NB4 (cell line): ENCODE measurements at places on chromosomes 5 and 9.

GRCh38 chr5:133425222-133425621, 187.1 kb downstream of the FSTL4 start:
- no peak for DNase-seq

GRCh38 chr9:133861086-133861485, 122.9 kb upstream of the SARDH start:
- no peak for DNase-seq

DNA sequence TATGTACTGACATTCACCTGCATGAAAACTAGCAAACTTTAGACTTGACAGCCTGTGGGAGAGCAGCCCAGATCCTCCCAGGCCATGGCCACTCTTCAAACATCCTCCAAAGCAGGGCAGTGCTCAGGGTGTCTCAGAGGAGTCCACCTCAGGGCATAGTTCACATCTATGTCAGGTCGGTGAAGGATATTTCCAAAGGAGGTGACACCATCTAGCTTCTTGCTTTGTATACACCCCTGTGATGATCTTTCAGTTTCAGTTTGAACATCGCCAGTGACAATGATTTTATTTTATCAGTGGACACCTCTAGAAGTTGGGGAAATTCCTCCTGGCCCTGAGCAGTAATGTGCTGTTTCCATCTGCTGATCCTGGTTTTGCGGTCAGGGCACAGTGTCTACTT, 20.1 kb downstream of the CDK20 start:
- no peak for DNase-seq

DNA sequence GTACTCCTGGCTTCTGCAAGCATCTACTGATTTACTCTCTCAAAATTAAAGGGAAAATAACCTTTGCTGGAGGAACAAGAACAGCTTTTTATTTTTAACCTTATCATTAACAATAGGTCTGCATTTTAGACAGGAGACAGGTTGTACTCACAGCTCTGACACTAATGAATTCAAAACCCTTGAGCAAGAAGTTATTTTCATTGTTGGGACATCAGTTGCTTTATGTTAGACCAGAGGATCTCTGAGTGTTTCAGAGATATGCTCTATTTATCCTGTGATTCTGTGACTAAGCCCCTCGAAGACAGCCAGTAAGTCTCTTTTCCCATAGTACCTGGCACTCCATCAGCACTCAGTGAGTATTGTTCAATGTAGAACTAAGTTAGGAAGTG, 190.2 kb upstream of the PCSK5 start:
- DNase-seq: no peak

GRCh38 chr5:154923441-154924430, 14.3 kb downstream of the GEMIN5 start:
- DNase-seq: no peak

- DNase-seq: no peak
Measured at GRCh38 chr9:71589612-71590011, 178.7 kb downstream of the CEMIP2 start.

DNA sequence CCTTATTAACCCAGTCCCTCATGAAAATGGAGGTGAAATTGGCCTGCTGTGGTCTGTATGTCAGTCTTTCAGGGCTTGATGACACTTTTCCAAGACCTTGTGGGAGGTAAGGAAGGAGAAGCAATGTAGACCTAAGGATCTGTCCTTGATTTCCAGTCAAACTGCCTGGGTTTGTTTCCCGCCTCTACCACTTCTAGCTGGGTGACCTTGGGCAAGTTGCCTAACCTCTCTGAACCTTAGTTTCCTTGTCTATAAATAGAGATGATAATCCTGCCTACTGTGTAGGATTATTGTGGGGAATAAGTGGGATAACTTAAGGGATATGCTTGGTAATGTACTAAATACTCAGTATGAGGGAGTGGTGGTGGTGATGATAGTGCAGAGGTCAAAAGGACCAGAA, 59.7 kb downstream of the PPARGC1B start:
- DNase-seq: no peak

DNA sequence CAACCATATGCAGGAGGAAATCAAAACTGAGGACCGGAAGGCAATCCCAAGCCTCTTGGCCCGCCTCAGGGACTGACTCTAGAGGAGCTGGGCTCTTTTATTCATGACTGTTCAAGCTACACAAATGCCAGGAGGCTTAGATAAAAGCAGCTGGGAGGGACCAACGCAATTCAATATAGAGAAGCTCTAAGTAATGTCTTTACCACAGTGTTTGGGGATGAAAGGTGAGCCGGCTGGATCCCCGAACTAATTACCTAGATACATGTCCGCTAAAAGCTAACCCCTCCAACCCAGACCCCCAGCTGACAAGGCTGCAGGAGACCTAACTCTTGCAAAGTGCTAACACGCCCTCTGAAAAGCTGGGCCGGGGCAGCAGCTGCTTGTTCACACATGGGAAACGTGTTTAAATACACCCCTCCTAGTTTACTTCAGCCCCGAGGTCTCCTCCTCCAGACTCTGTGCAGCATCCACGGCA, 67.5 kb downstream of the TLE1 start:
- no peak for DNase-seq

DNA sequence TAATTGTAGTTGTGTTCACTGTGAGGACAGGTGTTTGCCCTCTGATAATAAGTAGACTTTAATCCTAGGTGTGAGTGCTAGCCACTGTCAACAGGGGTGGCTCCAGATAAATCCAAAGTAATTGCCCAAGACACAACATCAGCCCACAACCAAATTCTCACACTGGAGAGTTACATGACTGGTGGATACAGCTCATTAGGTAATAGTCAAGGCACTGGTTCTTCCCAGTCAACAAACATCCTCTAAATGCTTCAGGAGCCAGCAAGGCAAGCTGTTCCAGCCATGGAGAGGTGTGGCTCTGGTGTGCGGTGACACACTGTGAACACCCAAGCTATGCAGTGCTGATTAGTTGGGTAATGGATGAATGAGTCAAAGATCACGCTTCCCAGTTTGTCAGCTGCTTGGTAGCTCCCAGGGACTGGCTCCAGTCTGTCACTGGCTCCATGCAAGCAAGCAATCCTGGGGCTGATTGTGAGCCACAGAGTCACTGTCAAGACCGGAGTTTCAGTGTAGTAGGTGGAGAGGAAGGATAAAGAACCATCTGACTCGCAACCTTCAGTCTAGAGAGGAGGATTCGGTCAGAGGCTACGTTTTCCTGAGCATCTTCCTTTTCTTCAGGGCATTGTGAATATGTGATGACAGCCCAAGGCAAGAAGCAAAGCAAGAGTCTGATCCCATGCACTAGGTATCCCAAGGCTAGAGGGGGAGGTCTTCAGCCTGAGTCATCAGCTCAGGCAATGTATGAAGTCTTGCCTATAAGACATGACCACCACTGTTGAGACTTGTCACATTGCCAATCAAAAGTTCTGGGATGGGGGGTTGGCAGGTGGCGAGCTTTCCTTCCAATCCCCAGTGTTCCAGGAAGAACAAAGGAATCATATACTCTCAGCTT, 63.1 kb downstream of the UGCG start:
- DNase-seq: no peak

DNA sequence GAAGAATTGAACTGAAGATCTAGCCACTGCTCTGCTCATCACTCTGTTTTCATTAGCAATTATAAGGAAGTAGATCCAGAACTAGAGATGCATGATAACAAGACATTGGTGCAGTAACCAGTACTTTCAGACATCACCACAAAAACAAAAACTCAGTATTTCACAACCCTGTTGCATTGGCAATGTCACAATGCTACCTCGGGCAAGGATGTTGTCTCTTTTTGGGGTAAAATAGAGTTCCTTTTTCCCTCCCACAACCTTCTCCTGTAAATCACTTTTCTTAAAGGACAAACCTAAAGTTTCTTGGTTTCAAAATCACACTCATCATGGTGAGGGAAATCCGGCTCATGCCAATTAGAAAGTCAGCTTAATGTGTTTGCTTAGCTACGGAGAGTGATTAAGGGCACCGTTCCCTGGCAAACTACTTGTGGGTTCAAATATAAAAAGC, 420.1 kb upstream of the MEF2C start:
- peak; percentile 11 for DNase-seq

GRCh38 chr9:86626802-86627201, 272.6 kb upstream of the TUT7 start:
- no peak for DNase-seq

DNA sequence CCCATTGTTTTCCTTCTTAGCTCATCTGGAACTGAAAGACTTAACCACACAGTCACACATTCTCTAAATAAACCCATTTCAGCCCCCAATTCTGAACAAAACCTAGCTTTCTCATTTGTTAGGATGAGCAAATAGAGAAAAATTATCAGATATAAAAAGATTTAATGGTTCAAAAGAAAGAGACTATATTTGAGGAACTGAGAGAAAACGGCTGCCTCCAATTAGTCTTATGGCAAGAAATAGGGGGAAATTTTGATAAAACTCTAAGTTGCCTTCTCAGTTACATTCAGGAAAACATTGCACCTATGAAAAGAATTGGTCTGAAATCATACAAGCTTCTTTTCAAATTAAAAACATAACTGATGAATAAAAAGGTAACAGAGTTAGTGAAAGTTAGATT, 63.7 kb upstream of the ALDH1B1 start:
- DNase-seq: no peak

GRCh38 chr5:139282197-139282557, 11.4 kb upstream of the MATR3 start:
- no peak for DNase-seq

DNA sequence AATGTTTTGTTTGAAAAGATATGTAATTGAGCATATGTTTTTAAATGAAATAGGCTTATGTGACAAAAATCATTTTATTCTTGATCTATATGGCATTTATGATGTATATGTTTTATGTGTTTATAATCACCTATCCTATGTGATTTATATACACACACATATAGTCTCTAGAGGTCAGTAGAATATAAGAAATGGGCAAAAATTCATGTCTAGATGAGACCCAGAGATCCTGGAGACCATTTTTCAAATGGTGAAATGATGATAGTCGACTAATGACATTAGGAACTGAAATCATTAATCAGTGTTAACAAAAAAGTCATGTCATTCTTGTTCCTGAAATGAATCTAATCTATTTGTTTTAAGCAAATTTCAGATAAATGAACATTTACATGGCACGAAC, 709.2 kb upstream of the WWC1 start:
- no peak for DNase-seq

- no peak for DNase-seq
Measured at GRCh38 chr9:101427358-101427757, 8.2 kb downstream of the ALDOB start.

DNA sequence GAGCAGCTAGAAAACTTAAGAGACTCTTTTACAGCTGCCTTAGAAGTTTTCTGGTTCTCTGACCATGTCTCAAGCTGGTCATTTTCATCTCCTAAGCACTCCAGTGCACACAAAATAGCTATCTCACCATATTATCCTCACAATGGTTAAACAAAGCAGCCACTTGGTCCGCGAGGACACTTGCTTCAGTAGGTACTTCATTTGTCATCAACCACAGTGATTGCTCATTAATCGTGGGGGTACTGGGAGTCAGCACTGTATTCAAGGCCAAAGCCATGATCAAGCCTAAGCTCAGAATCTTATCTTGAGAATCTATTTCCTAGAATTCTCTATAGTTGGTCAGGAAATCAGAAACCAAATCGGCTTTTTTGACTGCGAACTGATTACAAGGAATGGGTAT, 2.9 kb downstream of the ARL14EPL start:
- peak; percentile 32 for DNase-seq

- DNase-seq: peak; percentile 55
Measured at GRCh38 chr9:36873247-36873875, 160.7 kb downstream of the PAX5 start.

DNA sequence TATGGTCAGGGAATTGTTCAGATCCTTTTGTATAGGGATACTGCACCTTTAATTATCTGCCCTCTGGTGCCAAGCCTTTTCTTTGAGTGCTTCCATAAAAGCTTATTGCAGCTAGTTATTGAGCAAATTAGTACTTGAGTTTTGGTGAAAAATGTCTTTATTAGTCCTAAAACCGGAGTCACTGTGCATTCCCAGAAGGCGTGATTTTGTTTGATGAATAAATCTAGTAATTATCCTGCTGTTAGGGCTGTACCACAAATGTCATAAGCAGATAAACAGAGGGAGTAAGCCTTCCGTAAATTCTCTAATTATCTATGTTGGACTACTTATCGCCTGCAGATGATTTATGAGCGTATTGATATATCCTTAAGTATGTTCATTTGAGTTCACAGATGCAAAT, 620.7 kb upstream of the ARRDC3 start:
- no peak for DNase-seq

- DNase-seq: no peak
Measured at GRCh38 chr9:122346478-122347347, 24.1 kb upstream of the PTGS1 start.

- no peak for DNase-seq
Measured at GRCh38 chr9:133603135-133603927, 5.9 kb downstream of the FAM163B start.

DNA sequence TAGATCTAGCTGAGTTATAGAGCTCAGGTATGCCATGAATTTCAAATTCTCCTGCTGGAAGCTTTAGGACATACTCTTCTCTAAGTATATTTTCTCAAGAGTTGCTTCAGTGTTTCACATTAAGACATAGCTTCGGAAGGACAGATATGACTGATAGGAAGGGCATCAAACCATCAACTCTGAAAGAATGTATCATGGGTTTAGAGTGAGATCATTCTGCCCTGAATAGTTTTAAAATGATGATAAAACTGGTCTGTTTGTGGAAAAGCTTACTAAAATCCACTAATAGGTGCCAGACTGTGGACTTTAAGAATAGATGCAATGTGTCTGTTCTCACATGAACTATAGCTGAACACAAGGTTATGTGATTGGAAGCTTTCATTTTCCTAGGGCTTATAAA, 8.4 kb downstream of the SPEF2 start:
- no peak for DNase-seq

DNA sequence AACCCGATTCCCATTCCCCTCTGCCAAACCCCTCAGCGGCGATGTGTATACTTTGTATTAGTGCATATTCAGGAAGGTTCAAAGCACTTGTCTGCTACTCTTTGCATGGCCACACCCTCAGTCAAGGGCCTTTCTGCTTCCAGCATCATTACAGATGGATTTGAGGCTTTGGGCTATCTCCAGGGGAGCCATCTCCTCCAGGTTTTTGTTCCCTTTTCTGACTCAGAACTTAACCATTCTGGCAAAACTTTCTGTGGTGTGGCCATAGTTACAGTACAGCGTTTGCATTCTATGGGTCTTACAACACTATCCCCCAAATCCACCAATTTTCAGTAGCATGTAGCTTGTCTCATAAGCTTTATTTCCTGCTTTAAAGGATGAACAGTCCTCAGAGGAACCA, 36.0 kb upstream of the SVEP1 start:
- no peak for DNase-seq
